ENCODE measurements at places on chromosomes 2 and 18.

GRCh38 chr18:12253663-12254135 is 462 bp upstream of the CIDEA start:
- DNase-seq, result no peak

GRCh38 chr2:28523902-28524301 is 28.0 kb downstream of the PLB1 start:
- no peak for DNase-seq

DNA sequence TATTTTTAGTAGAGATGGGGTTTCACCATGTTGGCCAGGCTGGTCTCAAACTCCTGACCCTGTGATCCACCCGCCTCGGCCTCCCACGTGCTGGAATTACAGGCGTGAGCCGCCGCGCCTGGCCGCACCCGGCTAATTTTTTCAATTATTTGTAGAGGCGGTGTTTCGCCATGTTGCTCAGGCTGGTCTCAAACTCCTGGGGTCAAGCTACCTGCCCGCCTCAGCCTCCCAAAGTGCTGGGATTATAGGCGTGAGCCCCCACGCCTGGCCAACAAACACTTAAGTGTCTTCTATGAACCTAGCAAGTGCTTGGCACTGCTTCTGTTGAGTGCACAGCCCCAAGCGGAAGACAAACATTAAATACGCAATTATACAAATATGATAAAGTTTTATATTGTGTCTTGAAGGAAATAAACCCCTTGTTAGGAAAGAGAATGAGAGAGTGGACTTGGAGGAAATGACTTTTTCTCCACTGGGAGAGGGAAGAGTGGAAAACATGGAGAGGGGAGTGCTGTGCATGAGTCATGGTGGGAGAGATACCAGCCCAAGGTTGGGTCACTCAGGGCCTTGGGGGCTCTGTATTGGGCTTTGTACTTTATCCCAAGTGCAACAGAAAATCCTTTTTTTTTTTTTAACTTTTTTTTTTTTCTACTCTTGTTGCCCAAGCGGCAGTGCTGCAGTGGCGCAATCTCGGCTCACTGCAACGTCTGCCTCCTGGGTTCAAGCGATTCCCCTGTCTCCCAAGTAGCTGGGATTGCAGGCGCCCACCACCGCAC is 41.4 kb upstream of the ACTR2 start:
- DNase-seq, result no peak

DNA sequence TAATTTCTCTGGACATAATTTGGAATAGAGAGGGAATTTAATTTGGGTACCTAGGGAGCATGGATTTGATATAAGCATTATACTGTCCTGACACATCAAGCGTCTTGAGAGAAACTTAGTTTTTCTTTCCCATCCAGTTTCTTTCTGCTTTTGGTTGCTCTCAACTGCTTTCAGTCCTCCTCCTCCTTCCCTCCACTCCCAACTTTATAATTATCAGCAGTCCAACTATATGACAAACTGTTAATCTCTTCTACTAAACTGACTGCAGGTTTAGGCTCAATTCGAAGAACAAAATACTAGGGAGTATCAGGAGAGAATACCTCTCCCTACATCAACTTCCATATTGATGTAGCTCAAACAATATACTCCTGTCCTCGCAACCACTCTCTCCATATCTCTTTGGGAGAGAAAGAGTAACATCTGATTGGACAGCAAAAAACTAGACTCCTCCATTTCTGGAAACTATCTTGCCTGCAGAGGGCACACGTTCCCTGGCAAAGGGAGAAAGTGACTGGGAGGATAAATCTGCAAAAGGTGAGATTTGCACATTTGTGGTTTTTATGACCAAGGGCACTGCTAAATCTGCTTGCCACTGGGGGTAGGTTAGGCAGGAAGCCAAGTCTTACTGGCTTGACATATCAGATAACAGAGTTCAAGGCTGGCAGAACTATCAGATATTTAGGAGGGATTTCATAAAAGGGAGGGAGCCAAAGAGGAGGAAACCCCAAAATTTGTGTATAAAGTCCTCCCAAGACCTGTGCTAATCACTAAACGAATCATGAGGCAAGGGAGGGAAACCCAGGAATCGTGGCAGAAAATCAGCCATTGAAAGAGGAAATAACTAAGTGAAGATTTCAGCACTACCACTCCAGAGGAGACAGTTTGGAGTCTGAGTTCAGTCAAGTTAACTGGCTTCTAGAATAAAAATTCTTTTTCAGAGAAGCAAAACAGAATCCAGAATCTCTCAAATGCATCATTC is 40.0 kb downstream of the ICA1L start:
- no peak for DNase-seq

DNA sequence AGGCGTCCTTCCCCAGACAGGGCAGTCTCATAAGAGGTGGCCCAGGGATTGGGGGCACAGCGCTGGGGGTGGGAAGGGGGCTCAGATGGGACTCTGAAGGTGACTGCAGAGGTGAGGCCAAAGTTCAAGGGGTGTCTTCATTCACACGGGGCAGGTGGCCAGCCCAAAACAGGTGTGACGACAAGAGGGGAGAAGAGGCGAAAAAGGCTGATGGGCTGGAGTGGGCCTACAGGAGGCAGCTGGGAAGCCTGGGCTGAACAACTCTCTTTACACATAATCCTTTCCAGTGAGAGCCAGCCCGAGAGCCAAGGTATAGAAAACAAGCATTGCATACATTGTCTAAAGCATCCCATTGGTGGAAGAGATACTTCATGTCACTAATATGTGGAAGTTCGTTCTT is 130.9 kb upstream of the ASB18 start:
- DNase-seq, result no peak

DNA sequence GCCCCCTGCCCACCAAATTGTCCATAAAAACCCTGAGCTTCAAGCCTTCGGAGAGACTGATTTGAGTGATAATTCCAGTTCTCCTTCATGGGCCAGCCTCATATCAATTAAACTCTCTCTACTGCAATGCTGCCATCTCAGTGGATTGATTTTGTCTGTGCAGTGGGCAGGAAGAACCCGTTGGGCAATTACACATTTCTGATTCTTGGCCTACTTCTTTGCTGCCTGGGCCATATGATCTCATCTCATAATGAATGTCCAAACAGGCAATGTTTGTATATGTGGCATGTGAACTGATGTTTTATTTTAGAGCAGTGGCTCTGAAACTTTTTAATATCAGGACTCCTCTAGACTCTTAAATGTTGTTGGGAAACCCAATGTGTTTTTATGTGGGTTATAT is 101.2 kb upstream of the SLC38A11 start:
- DNase-seq, result no peak

DNA sequence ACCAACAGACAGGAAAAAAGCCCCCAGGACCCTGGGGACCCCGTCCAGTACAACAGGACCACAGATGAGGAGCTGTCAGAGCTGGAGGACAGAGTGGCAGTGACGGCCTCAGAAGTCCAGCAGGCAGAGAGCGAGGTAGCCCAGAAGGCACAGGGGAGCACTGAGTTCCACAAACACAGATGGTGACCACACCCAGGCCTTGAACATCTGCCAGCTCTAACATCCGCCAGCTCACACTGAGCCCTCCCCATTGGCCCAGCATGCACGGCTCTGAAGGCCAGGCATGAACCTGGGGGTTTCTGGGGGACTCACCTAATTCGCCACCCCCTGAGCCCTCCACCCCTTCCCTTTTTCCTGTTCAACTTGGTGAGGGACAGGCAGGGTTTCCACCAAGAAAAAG is 25.6 kb upstream of the PRLH start:
- no peak for DNase-seq

DNA sequence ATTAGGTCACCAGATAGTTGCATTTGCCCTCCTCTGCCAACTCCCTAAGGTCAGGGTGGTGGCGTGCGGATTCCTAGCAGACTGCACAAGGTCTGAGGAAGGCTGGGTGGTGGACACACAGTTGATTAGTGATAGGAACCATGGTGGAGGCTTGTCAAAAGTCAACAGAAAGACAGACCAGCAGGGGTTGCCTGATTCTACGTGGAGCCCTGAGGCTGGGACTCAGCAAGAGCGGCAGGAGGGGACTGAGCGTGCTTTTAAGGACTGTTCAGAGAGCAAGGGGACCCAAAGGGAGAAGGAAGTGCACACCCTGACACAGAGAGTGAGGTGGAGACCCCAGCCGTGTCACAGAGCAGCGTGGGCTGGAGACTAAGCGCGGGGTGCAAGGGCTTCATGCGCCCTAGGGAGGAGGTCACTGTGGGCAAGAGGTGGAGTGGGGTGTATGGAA is 513.2 kb downstream of the RNF144A start:
- DNase-seq, result no peak

DNA sequence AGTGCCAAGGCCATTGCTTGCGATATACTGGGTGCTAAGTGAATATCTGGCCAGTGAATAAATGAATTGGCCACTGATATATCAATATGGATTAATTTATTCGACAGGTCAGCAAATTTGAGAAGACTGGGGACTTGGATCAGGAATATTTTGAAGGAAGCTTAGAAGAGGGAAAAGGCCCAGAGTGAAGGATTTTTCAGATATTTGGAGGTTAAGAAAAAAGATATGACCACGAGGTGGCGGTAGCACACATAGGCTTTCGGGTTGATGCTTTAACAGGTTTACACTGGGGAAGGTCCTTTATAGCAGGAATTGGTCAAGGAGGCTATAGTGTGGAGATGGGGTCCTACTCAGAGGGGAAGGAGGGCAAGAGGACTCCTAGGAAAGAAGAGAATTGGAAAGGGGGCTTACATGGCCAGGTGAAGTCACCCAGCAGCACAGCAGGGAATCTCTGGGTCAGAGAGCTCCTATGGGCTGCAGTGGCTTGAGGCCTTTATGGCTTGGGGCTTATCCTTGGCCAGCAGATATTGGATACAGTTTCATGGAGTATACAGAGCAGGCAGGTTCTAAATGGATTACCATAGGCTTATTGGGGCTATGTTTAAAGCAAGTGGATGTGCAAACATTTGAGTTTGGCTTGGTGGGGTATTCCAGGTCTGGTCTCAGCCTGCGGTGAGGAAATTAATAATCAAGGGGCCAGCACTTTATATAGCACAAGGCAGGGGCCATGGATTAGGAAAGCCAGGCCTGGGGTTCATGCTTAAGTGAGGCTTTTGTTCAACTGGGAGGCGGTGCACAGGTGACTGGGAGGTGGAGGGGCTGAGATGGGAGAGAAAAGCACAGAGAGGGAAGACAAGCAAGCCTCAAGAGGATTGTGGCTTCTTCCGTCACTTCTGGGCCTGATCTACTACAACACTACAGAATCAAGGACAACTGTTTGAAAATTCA is 9.7 kb downstream of the IL1RN start:
- no peak for DNase-seq

All from SIG-M5 (cell line).